Suppressor macrophage (primary cell): ENCODE measurements at places on chromosomes 3 and 15.

DNA sequence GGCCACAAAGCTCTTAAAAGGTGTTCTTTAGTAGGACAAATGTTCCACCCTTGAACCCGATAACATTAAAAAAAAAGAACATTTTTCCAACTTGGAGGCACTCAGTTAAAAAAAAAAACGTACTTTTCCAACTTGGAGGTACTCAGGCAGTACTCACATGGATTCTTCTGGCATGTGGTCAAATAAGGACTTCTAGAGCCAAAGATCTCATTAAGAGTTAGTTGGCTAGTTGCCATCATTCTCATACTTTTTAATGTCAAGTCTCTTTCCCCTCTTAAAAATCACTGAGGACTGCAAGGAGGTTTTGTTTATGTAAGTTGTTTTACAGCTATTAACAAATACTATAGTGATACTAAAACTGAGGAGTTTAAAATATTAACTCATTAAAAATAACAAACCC, 101.0 kb downstream of the CADPS start:
- no peak for DNase-seq

DNA sequence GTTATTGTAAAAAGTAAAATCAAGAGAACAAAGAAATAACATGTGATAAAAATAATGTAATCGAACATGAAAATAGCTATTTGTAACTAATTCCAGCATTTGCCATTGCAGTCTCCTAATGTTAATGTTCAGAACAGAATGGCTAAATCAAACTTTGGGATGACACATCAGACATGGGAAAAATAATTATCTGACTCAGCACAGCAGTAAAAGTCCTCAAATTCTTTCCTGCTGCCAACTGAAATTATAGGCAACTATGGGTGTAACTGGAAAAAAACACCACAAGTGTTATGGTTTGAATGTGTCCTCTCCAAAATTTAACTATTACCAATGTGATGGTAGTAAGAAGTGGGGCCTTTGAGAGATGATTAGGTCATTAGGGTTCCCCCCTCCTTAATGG, 446.7 kb downstream of the C3orf38 start:
- DNase-seq = no peak

GRCh38 chr15:68199340-68199739, 5.8 kb downstream of the CALML4 start:
- DNase-seq = no peak

DNA sequence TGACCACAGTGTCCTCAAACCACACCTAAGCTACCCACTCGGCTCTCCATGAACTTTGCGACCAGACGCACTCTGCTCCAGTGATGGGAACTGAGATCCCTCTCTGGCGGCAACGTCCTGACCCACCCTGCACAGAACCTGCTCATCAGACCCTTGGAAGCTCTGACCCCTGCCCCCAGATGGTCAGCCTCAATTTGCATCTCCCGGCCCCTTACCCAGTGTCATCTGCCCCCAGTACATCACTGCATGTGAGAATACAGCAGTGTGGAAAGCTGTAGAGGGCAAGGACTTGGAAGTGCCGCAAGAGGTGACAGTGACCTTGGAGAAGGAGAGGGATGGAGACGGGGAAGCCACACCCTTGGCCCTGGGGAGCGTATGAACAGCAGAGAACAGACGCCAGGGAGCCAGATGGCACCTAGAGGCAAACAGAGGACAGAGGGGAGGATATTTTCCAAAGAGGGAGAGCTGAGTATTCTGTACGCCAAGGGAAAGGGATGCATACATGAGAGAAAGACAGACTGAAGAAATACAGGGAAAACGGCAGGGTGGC, 192.0 kb downstream of the XXYLT1 start:
- DNase-seq = no peak

DNA sequence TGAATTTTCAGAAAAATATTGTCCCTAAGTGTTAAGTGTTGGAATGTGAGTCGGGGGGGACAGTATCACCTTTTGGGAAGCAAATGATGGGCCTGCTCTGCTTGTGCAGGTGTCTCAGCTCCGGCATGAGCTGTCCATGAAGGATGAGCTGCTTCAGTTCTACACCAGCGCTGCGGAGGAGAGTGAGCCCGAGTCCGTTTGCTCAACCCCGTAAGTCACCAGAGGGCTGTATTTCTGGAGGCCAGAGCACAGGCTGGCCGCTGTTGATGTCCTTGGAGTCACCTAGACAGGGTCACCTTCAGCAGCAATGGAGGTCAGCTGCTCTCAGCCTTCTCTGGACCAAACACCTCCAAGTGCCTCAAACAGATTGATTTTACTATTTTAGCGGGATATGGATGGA, 78.0 kb downstream of the CCK start:
- DNase-seq = no peak

DNA sequence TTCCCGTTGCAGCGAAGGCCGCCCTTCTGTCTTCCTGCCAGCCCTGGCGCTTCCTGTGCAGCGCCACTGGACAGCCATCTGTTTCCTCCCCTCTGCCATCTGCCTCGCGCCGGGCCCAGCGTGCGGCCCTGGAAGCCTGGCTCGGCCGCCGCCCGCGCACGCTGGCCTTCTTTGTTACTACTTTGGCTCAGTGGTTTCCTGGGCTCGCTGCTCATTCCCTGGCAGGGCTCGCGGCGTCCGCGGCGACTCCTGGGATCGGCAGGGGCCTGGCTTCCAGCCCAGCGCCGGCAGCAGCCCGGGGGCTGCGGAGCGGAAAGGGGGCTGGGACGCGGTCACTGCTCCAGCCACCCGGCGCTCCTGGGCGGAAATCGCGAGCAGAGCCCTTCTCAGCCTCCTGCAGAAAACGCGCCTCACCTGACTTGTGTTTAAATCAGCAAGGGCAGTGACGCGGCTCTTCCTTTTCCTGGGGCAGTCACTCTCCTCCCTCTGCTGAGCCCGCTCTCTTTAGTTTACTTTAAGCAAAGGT, 10.0 kb downstream of the CMTM7 start:
- peak; percentile 76 for DNase-seq

DNA sequence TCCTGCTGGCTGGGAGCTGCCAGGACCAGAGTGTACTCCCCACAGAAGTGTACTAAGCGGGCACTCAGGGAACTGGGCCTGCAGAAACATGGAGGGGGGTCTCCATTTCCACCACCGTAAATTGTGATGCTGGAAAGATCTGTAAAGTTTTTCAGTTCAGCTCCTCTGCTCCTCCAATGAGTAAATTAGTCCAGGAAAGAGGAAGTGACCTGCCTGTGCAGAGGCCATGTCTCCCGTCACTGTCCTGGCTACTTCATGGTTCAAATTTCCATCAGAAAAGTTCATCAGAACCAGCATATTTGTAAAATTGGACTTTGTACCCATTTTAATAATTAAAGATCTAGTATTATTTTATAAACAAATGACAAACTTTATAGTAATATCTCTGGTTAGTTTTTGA, 226.7 kb upstream of the THBS1 start:
- DNase-seq = peak; percentile 32

DNA sequence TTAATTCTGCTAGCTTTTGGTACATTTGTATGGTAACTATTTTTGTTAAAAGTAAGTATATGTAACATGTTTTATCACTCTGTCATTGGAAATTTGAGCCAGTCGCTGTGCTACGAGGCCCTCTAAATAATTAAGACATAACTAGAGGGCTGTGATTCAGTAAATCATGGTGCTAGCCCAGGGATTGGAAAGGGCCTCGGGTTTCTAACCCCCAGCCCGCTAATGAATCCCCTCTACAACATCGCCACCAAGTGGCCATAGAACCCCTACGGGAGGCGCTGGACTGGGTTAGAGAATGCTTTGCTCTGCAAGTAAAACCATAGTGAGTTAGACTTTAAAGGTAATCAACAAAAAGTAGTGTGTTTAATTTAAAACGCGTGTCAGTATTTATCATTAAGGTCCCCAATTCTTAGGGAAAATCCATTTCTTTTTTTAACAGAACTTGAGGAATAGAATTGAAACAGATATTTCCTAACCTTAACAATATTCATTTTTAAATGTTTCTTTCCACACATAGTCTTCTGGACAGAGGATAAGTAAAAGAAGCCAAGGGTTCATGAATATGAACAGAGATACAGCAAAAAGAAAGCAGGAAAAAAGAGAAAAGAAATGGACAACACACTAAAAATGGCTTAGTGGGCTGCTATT, 744.7 kb downstream of the EPHA3 start:
- DNase-seq = no peak

GRCh38 chr3:182628531-182628930, 164.8 kb upstream of the ATP11B start:
- DNase-seq = no peak

- no peak for DNase-seq
These were observed 1.9 kb upstream of the EID1 start for GRCh38 chr15:48876057-48876456.

DNA sequence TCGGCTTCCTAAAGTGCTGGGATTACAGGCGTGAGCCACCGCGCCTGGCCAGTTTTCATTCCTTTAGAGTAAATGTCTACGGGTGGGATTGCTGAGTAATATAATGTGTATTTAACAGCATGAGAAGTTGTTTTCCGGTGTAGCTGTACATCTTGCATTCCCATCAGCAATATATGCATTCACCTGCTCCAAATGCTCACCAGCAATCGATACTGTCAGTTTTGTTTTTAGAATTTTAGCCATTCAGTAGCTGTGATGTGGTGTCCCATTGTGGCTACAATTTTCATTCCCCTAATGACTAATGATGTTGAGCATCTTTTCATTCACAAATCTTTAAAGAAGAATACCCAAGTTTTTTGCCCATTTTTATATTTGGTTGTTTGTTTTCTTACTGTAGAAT, 134.8 kb upstream of the RGMA start:
- DNase-seq = no peak

DNA sequence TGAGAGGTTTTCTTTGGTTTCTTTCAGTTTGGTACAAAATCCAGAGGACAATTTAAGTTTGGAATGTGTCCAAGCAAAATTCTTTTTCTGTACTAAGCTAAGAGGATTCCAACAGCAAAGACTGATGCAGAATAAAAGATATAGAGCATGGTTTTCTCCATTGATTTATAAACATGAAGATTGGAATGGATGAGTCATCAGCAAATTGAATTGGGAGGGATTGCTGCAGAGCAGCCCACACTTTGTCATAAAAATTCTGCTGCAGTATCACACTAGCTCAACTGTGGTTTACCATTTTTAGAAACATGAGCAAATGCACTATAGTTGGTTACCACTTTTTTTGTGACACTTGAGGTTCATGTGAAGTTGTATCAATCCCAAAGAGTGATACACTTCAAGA, 16.1 kb upstream of the LARP6 start:
- no peak for DNase-seq

- DNase-seq = no peak
These were observed 56.3 kb downstream of the APBA2 start for GRCh38 chr15:28942046-28942445.

- no peak for DNase-seq
These were observed 56.8 kb downstream of the CPN2 start for GRCh38 chr3:194294199-194294894.

DNA sequence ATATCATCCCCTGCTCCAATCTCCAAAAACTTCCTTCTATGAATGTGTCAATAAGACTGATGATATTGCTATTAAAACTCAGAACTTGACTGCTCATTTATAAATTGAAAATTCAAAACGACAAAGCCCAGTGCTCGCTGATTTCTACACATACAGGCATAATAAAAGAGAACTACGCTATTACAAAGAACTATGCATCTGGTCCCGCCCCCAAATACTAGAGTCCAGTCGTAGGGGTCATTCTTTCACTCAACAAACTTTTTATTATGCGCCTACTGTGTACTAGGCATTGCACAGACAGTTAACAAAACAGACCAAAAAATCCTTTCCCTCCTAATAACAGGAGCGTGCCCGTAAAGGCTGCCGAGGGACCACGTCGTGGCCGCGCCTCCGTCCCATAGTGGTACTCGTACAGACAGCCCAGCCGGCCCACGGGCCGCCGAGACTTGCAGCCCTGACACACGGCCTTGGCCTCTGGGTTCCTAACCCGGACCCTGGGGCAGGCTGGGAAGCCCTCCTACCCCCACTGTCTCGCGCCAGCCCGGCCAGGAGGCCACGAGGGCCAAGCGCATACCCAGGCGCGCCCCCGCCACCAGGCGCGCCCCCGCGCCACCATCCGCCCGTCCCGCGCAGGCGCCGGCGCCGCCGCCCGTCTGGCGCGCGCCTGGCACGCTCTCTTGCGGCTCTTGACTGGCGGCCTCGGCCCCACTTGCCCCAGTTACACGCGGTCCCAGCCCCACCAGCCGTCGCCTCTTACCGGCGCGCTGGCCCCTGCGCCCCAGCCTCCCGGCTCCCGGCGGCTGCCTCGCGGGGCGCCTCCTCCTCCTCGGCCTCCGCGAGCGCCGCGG, 757 bp downstream of the AVEN start:
- peak; percentile 83 for DNase-seq

- no peak for DNase-seq
These were observed 66.3 kb downstream of the ST8SIA2 start for GRCh38 chr15:92460023-92460422.

- no peak for DNase-seq
These were observed 1.7 kb downstream of the CNOT10 start for GRCh38 chr3:32686713-32687112.

- peak; percentile 50 for DNase-seq
These were observed 103.0 kb upstream of the VEPH1 start for GRCh38 chr3:157606011-157606851.

GRCh38 chr3:9749296-9749644, 482 bp upstream of the OGG1 start:
- no peak for DNase-seq

- peak; percentile 63 for DNase-seq
These were observed 54.4 kb downstream of the ATP8B4 start for GRCh38 chr15:50064673-50065072.

GRCh38 chr15:39130556-39131379, 450.1 kb upstream of the THBS1 start:
- no peak for DNase-seq

GRCh38 chr15:40043927-40044716, 5.1 kb upstream of the SRP14 start:
- DNase-seq = no peak

DNA sequence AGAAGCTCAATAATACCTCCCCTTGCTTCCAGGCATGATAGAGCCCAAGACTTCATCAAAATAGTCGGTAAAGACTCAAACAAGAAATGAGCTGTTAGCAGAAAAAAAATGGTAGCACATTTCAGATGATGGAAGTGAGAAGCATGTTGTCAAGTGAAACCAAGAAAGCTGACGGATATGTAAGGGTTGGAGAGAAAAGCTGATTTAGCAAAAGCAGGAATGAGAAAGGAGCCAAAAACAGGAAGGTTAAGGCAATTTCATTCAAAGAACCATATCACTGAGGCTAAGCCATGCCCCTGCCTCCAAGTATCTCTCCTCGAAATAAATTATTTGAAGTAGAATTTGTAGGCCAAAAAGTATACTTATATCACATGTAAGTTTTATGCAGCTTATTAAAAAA, 88.8 kb downstream of the ANO10 start:
- DNase-seq = no peak

DNA sequence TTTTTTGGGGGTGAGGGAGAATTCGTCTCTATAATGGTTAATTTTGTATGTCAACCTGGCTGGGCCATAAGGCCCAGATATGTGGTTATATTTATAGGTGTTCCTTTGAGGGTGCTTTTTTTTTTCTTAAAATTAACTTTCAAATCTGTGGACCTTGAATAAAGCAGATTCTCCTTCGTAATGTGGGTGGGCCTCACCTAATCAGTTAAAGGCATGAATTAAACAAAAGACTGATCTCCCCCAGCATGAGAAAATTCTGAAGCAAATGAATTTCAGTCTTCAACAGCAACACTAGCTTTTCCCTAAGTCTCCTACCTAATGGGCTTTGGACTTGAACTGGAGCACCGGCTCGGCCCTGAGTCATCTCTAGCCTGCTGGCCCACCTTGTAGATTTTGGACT, 77.4 kb downstream of the GMNC start:
- no peak for DNase-seq

GRCh38 chr3:152362086-152362485, 93.4 kb downstream of the MBNL1 start:
- no peak for DNase-seq

GRCh38 chr3:59566481-59566975, 516.7 kb upstream of the CFAP20DC start:
- DNase-seq = no peak
